ENCODE measurements at places on chromosomes 16 and 17. TPM values are rescaled to one million over a fixed set of nuclear protein-coding genes. Genes with fewer than 3 reads are reported as not detected.

GRCh38 chr16:75482434-75483205 is 12.6 kb downstream of the CHST6 start:
- no peak for DNase-seq

NR1D1 gene
- 0.73 TPM for total RNA-seq

ASGR1 gene
- 16.4 TPM for total RNA-seq

GRCh38 chr17:557371-557770 is 157.3 kb downstream of the VPS53 start:
- no peak for DNase-seq

PMFBP1 gene
- 0.21 TPM for total RNA-seq
